T-helper 1 cell treated with Interleukin-12 subunit alpha and Interleukin-12 subunit beta and Interleukin-4 antibody, amounts not matched to agents 30 ng/mL and 1 ng/mL, for 36 hours (primary cell): ENCODE measurements at places on chromosomes 1 and 21. TPM values are rescaled to one million over a fixed set of nuclear protein-coding genes. Genes with fewer than 3 reads are reported as not detected.

SLC9A1 gene
- total RNA-seq = 28.0 and 30.0 TPM in 2 replicates

SYTL1 gene
- total RNA-seq = 104 and 105 TPM in 2 replicates

HSD3B1 gene
- not detected in 2 replicates for total RNA-seq

CFHR3 gene
- not detected in 2 replicates for total RNA-seq

LCE1D gene
- not detected in 2 replicates for total RNA-seq

PTPRC gene
- 762 and 773 TPM in 2 replicates for total RNA-seq

RASSF5 gene
- 248 and 252 TPM in 2 replicates for total RNA-seq

ANKRD34A gene
- 1.2 and 2.3 TPM in 2 replicates for total RNA-seq

SLFNL1 gene
- 0.20 and 0.34 TPM in 2 replicates for total RNA-seq

KRTAP19-1 gene
- total RNA-seq = not detected in 2 replicates

SLC37A1 gene
- 13.7 and 14.3 TPM in 2 replicates for total RNA-seq

CELA2A gene
- not detected in 2 replicates for total RNA-seq

STIL gene
- total RNA-seq = 28.4 and 32.0 TPM in 2 replicates

TRAPPC3 gene
- total RNA-seq = 62.8 and 65.8 TPM in 2 replicates

FCRL5 gene
- not detected in 2 replicates for total RNA-seq

CAPN8 gene
- total RNA-seq = not detected in 2 replicates

SPRR2F gene
- not detected in 2 replicates for total RNA-seq

EDARADD gene
- 9.1 and 10.4 TPM in 2 replicates for total RNA-seq

PCBP3 gene
- total RNA-seq = 11.0 and 14.0 TPM in 2 replicates

SRSF4 gene
- 118 and 120 TPM in 2 replicates for total RNA-seq

CDA gene
- total RNA-seq = not detected in 2 replicates

FAM177B gene
- total RNA-seq = not detected in 2 replicates

LRRC39 gene
- total RNA-seq = 0.49 and 0.54 TPM in 2 replicates

ACTL8 gene
- total RNA-seq = not detected in 2 replicates

ROR1 gene
- total RNA-seq = 0.02 and 0.05 TPM in 2 replicates

WNT9A gene
- 0.27 TPM in 2 replicates for total RNA-seq
